T-cell (primary cell): ENCODE measurements at places on chromosomes 11 and 22.

DNA sequence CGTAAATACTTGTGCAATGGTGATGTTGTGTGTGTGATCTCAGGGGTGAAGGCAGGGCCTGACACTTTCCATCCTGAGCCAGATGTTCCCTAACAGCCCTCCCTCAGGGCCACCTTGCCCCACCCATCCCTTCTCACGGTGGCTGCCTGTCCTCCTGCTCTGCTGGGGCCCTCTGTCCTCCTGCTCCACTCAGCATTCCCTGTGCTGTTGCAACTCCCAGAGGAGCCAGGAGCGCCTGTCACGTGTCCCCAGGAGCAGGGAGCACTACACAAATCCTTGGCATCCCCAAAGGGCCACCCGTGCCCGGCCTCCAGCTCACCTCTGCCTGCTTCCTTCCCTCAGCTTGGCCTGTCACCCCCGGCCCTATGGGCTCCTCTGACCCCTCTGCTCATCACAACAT lies 10.2 kb upstream of the CSNK1E start:
- no peak for DNase-seq

- no peak for DNase-seq
These were observed 32.5 kb upstream of the FAT3 start for GRCh38 chr11:92192141-92192540.

- no peak for DNase-seq
These were observed 3.5 kb downstream of the AP5B1 start for GRCh38 chr11:65777241-65777640.

GRCh38 chr11:125376856-125377255 lies 119.2 kb downstream of the FEZ1 start:
- no peak for DNase-seq

DNA sequence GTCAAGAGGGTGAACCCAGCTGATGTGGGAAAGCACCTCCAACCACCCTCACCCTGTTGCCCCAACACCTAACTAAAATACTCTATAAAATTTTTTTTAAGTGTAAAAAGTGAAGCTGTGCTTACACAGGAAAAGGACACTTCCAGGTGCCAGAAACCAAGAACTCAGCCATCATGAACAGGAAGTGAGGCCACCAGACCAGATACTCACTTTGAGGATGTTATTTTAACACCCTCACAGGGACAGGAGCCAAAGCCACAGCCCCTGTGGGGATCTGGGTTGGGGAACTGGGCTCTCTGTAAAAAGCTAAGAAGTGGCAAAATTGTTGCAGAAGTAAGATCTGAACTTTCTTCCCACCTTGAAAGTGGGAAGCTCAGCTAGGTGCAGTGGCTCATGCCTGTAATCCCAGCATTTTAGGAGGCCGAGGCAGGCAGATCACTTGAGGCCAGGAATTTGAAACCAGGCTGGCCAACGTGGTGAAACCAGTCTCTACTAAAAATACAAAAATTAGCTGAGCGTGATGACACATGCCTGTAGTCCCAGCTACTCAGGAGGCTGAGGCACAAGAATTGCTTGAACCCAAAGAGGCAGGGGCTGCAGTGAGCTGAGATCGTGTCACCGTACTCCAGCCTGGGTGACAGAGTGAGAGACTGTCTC lies 3.8 kb downstream of the RSPH14 start:
- peak; percentile 44 for DNase-seq

GRCh38 chr11:118657238-118657637 lies 22.2 kb downstream of the TREH start:
- DNase-seq = no peak

- no peak for DNase-seq
These were observed 1.0 kb downstream of the PIWIL4 start for GRCh38 chr11:94568200-94568599.

DNA sequence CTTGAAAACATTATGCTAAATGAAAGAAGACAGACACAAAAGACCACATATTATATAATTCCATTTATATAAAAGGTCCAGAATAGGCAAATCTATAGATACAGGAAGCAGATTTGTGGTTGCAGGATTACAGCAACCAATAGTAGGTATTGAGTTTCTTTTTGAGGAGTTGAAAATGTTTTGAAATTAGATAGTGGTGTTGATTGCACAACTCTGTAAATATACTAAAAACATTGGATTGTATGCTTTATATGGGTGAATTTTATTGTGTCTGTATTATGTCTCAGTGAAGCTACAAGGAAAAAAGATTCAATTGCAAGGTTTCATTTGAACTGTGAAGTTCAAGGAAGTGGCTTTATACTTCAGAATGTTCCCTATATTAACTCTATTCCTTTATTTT lies 3.0 kb upstream of the RRAS2 start:
- no peak for DNase-seq

- DNase-seq = no peak
These were observed 8.1 kb downstream of the MS4A4A start for GRCh38 chr11:60288531-60288930.

DNA sequence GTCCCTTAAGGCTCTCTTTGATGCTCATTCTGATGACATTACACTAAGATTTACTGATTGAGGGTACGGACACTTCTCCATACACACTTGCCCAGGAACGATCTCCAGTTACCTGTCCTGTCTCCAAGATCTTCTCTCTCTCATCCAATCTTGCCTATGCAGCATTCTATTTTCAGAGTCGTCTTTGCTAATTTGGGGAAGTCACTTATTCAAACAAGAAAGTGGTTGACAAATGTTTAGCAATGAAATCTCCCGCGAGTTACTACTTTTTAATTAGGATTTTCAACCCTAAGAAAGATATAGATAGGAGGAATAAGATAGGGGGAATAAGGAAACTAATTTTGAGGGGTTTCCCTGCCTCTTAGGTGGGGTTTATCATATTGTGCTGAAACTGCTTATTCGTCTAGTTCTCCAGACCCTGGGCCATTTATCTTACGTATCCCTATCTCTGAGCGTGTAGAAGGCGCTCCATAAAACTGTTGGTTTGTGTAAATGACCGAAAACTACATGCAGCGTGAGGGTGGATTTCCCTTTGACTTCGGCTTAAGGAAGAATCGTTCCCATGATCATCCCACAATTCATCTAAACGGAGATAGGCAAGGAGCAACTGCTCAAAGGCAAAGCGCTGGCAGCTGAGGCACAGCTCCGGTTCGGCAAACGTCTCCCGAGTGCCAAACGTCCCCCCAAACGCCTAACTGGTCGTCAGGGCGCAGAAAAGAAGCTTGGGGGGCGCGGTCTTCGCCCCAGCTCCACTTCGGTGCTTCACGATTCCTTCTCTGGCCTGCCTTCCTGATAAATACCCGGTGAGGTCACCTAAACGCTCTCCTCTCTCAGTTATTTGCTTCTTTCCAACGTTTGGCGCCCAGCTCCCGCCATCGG lies 804 bp downstream of the APIP start:
- no peak for DNase-seq

- no peak for DNase-seq
These were observed 818 bp upstream of the C1QTNF4 start for GRCh38 chr11:47595029-47595428.

DNA sequence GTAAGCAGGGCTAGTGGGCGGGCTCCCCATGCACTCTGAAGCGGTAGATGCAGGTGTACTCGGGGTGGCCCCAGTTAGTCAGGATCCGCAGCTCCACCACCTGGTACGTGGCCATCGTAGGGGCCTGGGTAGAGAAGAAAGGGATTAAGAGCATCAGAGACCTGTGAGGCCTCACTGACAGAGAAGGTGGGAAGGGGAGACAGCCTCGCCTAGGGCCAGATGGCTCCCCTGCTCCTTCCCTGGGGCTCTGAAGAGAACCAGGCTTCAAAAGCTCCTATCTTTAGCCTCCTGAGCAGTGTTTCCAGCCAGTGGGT lies 19.6 kb downstream of the SUN2 start:
- DNase-seq = no peak

DNA sequence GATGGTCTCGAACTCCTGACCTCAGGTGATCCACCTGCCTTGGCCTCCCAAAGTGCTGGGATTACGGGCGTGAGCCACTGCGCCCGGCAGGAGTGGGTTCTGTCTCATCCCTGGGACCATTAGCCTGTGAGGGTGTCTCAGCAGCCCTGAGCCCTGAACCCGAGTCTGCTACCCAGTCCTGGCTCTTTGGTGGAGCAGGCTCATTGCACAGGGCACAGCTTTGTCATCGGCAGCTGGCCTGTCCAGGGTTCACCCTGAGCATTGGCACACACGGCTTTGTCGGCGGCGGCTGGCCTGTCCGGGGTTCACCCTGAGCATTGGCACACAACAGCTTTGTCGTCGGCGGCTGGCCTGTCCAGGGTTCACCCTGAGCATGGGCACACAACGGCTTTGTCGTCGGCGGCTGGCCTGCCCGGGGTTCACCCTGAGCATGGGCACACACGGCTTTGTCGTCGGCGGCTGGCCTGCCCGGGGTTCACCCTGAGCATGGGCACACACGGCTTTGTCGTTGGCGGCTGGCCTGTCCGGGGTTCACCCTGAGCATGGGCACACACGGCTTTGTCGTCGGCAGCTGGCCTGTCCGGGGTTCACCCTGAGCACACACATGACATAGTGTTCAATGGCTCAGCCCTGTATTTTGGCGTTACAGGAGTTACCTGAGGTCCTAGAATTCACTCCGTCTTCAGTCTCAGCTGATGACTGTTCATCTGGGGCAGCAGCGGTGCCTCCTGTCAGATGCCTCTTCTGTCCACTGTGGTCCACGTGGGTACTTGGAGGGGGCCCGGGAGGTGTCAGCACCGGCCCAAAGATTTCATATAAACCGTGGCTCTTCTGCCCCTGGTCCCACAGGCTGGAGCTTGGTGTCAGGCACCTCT lies 1082.5 kb downstream of the BRD1 start:
- no peak for DNase-seq

- DNase-seq = no peak
These were observed 27.7 kb upstream of the PPP6R3 start for GRCh38 chr11:68432874-68433273.

GRCh38 chr11:97738751-97739150 lies 1282.0 kb upstream of the CNTN5 start:
- DNase-seq = no peak

DNA sequence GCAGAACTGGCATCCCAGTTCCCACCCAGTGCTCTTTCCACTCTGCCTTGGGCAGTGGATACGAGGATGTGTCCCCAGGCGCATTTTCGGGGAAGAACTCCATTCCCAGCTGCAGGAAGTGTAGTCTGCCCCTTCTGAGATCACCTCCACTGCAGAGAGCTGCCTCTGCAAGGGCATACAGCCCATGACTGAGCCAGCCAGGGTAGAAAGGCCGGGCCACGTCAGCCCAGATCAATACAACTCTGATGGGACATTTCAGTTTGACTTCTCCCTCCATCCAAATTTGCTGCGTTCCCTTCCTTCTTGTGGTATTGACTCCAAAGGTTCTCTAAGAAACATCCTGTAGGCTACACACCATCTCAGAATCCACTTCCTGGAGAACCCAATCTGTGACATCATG lies 19.7 kb downstream of the MOGAT2 start:
- DNase-seq = no peak

DNA sequence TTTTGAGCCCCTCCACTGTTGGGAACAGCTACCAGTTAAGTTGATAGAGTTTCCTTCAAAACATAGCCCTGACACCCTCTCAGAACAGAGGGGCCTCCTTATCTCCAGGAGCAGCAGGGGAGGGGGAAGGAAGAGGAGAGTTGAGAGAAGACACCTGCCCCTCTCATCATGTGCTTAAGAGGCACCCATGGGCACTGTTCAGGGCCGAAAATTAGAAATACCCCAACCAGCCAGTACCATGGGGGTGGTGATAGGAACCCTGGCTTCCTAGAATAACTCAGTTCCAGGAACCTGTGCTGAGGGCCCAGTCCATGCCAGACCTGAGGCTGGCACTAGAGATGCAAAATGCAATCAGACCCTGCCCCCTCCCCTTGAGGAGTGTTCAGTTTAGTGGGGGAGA lies 9.3 kb upstream of the GDPD5 start:
- no peak for DNase-seq

GRCh38 chr11:118436639-118437207 lies 431 bp downstream of the KMT2A start:
- peak; percentile 53 for DNase-seq

DNA sequence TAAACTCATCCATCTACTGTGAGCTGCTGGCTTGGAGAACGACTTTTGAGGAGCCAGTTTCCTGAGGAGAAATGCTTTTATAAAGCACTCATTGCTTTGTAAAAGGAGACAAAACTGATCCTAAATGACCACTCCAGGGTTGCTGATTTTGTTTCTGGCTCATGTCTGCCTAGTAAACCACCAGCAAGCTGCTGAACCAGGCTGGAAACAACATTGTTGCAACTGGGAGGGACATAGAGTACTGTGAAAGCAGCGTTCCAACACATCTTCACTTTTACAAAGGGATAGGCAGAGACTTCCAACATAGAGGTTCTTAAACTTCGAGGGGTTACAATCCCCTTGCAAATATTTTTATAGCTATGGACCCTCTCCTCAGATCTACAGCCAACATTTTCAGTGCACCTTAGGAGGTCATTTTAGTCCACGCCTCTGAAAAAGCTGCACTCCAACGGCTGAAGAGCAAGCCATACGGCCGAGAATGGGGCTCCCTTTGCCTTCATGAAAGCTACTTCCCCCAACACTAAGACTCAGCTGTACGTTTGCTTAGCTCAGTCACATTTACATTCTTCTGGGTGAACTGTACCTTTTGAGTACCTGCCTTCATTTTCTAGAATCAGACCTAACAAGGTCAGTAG lies 54.7 kb downstream of the PANX1 start:
- DNase-seq = no peak

DNA sequence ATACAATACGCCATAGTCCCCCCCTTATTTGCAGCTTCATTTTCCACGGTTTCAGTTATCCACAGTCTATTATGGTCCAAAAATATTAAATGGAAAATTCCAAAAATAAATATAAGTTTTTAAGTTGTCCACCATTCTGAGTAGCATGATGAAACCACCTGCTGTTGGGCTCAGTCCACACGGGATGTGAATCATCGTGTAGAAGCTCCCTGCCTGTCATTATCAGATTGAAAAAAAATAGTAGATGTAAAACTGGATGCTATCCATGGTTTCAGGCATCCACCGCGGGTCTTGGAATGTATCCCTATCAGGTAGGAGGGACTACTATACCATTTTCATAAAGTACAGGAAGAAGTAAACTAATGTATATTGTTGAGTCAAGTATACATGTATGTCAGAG lies 127.4 kb downstream of the TTC17 start:
- no peak for DNase-seq

DNA sequence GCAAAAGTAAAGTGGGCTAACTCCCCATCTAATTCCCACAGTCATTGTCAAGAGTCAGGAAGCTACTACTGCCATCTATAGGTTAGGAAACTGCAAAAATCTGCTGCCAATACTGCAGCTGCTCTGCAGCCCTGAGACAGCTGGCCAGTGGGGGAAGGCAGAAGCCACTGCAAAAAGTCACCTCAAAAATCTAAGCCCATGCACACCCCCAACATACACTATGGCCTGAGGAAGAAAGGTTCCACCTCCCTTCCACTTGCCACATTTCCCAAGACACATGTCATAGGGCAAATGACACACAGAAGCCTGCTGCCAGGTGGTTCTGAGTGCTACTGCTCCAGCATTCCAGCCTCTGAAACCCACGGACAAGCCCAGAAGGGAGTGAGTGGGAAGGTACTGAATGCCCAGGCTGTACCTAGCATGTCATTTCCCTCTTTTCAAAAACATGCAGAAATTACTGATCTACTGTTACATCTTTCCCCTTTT lies 36.9 kb downstream of the DGCR2 start:
- DNase-seq = no peak
